Stimulated activated CD4-positive, alpha-beta T cell treated with anti-CD3 and anti-CD28 coated beads, Interleukin-1b, Interleukin-23, amount 100 ng/mL, for 24 hours (primary cell): ENCODE measurements at places on chromosomes 4 and X.

- DNase-seq = no peak
Measured at GRCh38 chr4:53764761-53765490, 173.6 kb upstream of the LNX1 start.

DNA sequence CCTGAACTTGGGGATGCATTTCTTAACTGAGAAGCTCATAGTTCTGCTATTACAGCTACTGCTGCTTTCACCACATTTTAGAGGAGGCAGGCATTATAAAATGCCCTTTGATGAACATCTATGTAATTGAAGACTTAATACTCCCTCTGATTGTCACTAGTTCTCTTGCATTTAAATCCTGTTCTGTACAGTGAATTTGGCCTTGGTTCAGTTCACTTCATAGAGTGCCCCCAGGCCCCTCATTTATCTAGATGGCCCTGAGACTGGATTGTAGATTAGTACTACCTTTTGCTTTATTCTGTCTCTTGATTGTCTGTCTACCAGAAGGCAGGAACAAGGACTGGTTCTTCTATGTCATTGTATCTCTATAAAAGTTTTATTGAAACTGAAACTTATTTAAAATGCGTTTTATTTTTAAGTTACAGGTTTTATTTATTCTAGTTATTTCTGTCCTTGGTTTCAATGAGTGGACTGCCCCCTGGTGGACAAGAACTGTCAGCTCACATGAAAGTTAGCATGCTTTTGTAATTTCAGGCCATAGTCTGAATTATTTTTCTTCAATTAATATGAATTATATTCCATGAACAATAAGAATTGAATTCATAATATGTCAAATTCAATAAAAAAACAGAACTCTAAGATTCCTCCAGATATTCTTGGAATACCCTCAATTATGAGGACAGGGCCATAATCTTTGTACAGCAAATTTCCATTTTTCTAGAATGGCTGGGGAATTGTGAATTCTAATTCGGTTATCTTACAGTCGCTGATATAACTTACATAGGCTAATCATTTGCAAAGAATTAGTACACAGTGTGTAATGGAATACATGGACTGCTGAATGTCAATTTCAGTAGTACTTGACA, 47.2 kb upstream of the TMEM33 start:
- DNase-seq = no peak

GRCh38 chrX:51361251-51361650, 28.6 kb downstream of the NUDT10 start:
- DNase-seq = no peak

GRCh38 chr4:39025552-39026085, 6.6 kb downstream of the TMEM156 start:
- DNase-seq = no peak

GRCh38 chr4:110196871-110197528, 1.4 kb downstream of the ELOVL6 start:
- peak; percentile 36 for DNase-seq

- no peak for DNase-seq
Measured at GRCh38 chr4:24769571-24769970, 25.8 kb upstream of the SOD3 start.

DNA sequence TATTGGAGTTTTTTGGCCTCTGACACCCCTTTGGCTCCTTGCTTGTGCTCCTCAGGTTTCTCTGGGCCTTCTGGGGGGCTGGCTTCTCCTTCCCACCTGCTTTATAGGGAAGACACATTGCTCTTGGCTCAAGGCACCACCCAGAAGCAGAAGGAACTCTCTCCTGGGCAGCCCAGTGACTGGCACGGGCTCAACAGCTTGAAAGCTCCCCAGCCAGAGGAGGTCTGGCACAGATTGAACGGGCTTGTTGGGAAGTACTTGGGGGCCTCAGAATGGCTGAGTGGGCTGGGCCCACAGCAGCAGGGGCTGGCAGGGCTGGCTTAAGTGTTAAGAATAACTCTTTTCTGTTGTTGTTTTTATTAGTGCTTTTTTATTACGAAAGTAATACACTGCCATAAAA, 11.2 kb upstream of the ZNF185 start:
- DNase-seq = no peak

GRCh38 chrX:46844913-46845312, 8.1 kb downstream of the RP2 start:
- no peak for DNase-seq

DNA sequence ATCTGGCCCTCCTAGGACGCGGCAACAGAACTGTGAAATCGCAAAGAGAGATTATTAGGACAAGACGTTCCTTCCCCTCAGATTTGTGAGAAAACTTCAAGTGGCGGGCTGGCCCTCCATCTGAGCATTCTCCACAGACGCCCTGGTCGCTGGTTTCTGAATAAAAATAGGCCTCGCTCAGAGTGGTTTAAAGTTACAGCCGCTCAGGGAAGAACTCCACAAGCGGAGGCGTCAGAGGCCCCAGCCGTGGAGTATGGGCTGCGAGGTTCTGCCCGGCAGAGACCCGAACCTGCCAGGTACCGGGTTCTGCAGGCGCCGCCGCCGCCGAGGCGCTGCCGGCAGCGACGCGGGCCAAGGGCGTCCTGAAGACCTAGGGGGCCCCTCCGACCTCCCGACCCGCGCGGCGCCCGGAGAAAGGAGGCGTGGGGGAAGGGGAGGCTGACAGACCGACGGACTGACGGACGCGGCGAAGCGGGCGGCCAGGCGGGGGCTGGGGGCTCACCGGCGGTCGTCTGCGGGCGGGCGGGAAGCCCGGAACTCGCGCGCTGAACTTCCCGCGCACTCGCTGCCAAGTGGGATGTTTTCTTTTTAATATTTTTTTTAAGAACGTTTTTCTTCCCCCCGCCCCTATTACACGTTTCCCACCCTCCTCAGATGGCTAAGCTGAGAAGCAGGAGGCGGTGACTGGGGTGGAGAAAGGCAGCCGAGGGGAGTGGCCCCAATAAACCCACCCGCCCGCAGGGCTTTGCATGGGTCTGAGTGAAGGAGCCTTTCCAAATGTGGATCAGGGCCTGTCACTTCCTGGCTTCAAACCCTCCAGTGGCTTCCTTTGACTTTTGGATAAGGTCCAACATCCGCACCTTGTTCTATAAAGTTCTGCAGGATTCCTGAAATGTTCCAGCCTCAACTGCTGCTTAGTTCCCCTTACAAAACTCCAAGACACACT, at the start of gene PABPC4L:
Gene PABPC4L, minus strand, starts transcription at position 574 of the 946 bp plus-strand sequence. CDS start 770 bp downstream, outside the sequence.
- no peak for DNase-seq

DNA sequence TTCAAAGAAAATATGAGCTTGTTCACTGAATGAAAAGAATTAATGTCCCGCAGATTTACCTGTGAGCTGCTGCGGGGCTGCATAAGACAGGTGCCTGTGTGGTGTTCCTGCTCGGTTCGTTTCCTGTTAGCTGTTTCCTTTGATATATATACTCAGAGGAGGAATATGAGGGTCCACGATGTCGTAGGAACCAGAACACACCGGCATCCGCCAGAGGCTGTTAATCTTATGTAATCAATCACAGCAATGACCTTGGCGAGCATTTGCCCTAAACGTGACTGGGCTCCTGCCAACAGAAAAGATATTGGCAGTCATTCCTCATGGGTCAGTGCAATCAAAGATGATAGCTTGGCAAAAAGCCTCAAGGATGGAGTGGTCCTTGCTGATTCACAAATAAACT, 260.1 kb downstream of the EVC2 start:
- no peak for DNase-seq

GRCh38 chrX:148629434-148629833, 129.0 kb downstream of the AFF2 start:
- DNase-seq = no peak

DNA sequence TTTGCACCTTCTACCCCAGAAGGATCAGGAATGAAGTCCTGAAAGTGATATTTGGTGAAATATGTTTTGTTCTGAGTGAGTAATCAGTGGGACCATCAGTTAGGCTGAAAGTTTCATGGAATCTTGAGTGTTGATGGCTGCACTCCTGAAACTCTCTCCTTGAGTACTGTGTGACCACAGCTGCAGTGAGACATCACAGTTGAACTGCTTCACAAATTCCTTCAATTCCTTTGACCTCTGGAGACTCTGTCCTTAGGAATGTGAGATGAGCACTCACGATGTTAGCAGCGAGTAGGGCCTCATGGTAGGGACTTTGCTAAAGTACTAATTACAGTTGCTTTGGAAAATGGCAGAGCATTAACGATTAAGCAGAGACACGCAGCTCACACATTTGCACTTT, 142.9 kb upstream of the SLC4A4 start:
- DNase-seq = no peak

GRCh38 chr4:54146139-54146538, 46.2 kb downstream of the GSX2 start:
- DNase-seq = no peak

DNA sequence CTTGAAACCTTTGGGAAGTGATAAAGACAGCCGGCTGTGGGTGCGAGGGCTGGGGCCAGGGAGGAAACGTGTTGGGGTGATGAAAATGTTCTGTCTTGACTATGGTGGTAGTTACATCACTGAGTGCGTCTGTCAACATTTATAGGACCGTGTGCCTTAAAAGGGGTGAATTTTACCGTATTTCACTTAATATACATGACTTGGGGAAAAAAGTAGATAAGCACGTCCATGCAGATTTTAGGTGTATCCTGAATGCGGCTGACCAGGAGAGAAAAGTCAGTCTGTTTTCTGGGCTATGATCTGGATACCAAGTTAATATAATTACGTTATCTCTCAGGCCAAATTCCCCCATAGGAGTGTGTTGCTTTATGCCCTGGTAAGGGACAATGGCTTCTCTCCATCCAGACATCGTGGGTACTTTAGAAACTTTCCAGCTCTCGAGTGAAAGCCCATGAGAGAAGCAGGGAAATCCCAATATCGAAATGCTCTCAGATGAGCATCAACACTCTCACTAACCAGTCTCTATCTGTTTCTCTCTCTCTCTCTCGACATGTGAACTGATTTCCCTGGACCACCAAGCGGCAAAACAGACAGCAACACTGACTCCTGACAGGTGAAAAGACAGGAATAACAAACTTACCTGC, 71.5 kb downstream of the IRF2 start:
- DNase-seq = no peak

- no peak for DNase-seq
Measured at GRCh38 chr4:119084513-119084912, 51.1 kb upstream of the MYOZ2 start.

DNA sequence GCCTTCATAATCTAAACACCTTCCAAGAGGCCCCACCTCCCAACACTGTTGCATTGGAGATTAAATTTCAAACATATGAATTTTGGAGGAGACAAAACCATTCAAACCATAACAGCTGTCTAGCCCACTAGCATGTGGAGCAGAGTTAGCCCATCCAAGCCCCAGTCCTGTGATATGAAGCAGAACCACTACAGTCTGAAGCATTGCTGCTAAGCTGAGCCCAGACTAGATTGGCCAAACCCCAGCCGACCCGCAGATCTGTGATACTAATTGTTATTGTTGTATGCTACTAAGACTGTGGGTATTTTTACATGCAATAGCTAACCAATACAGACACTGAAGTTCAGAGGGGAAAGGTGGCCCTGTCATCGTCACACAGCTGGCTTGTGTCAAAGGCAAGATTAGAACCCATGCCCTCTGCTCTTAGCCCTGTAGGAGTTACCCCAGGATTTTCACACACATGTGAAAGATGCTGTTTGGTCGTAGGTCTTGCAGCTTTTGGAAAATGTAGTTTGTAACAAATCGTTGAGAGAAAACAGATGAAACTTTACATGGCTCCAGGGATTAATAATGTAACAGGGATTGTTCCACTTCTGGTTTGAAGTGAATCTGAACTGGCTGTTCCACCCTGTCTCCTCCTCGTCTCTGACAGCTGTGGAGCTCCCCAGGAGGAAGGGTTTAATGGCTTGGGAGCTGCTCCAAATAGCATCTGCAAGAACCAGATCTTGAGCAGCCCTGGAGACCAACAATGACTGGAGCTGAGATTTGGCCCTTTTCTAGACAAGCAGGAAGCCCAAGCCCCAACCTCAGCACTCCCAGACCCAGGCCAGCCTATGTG, 517.5 kb downstream of the MID1IP1 start:
- no peak for DNase-seq

DNA sequence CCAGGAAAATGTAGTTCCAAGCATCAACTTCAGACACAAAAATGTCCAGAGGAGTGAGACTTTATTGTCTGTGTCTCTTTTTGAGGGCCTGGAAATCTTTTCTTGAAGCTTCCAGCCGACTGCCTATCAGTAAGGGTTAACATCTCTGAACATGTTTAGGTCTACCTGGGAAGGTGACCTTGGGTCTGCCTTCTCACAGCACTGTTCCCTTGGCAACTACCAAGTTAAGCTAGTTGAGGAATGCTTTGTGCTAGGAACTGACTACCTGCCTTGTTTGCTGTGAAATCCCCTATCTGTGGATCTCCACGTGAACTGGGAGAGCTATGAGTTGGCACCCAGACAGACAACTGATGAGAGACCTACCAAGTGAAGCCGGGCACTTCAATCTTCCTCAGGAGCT, 81.6 kb downstream of the PPEF2 start:
- DNase-seq = no peak

GRCh38 chr4:79201971-79202370, 123.9 kb downstream of the NAA11 start:
- no peak for DNase-seq

DNA sequence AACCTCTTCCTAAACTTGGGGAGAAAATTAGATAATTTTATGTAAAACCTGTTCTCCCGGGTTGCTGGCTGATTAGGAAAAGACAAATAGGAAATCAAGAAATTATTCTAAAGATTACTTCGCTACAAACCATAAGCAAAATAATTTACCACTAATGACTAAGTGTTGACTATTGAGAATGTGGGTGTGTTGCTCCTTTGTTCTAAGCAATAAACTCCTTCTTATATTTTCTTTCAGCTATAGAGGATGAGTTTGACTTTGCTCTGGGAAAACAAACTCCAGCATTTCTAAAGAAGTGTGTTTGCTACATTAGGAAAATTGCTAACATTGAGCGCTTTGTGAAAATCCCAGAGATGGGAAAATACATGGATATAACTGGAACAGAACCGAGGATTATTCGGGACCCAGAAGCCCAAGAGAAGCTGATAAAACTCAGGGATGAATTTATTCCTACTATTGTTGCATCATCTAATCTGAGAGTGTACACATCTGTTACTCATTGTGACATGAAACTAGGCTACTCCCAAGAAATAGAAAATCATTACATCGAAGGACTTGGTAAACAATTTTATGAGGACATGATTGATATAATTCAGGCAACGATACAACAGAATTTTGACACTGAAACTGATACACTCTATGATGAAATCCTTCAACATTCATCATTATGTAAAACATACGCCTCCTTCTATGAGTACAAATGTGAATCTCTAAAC, 194.2 kb downstream of the NWD2 start:
- no peak for DNase-seq

- DNase-seq = no peak
Measured at GRCh38 chr4:33658971-33659370, 2585.3 kb downstream of the ARAP2 start.

DNA sequence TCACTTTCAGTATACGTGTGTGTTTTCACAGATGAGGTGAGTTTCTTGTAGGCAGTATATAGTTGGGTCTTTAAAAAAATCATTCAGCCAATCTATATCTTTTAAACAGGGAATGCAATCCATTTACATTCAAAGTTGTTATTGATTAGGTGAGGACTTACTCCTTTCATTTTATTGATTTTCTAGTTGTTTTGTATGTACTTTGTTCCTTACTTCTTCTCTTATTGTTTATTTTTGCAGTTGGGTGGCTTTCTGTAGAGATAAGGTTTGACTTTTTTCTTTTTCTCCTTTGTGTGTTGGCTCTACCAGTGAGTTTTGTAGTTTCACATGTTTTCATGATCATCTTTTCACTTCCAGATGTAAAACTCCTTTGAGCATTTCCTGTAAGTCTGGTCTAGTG, 83.1 kb downstream of the MAGED1 start:
- DNase-seq = no peak
